Chondrocyte (in vitro differentiated cells): ENCODE measurements at places on chromosomes 12 and 14. TPM values are rescaled to one million over a fixed set of nuclear protein-coding genes. Genes with fewer than 3 reads are reported as not detected.

DNAH10 gene
- 0.46 to 1.2 TPM (median 0.95 TPM) in 3 replicates for total RNA-seq

OR11H12 gene
- total RNA-seq = not detected in 3 replicates

PLD4 gene
- 0.07 to 0.10 TPM in 2 of 3 replicates, not detected in the other for total RNA-seq

TMBIM6 gene
- total RNA-seq = 321 to 344 TPM (median 335 TPM) in 3 replicates

ASCL1 gene
- not detected in 3 replicates for total RNA-seq

IRF9 gene
- total RNA-seq = 28.9 to 38.4 TPM (median 37.8 TPM) in 3 replicates

SMOC1 gene
- 0.41 to 1.7 TPM (median 1.1 TPM) in 3 replicates for total RNA-seq

RNF212B gene
- total RNA-seq = not detected in 3 replicates

P2RX2 gene
- total RNA-seq = not detected in 3 replicates

SOAT2 gene
- total RNA-seq = not detected in 3 replicates

ERBB3 gene
- total RNA-seq = 0.52 to 1.7 TPM (median 1.4 TPM) in 3 replicates

PPP1R1A gene
- not detected in 3 replicates for total RNA-seq

IRAK3 gene
- 0.97 to 2.0 TPM (median 1.9 TPM) in 3 replicates for total RNA-seq

GRCh38 chr14:49206828-49207227, 379.4 kb downstream of the RPS29 start:
- DNase-seq = no peak

GRCh38 chr12:14782756-14783155, 20.5 kb downstream of the WBP11 start:
- no peak for DNase-seq

- no peak for DNase-seq
Measured at GRCh38 chr14:56378046-56378445, 201.6 kb upstream of the TMEM260 start.

DNA sequence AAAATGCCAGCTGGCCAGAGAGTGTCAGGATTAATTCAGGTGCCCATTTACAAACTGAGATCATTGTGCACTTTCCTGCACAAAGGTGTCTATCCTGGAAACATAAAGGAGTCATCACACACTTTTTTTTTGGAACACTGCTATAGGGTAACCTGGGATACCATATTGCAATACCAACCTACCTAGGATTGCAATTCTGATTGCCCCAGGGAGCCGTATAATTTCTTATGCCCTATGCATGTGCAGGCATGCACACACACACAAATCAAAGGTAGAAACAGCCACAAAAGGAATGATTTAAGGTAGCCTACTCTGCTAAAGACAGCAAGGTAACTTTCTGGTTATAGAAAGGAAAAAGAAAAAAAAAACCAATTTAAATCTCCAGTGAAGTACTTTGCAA, 285.3 kb upstream of the KITLG start:
- no peak for DNase-seq

DNA sequence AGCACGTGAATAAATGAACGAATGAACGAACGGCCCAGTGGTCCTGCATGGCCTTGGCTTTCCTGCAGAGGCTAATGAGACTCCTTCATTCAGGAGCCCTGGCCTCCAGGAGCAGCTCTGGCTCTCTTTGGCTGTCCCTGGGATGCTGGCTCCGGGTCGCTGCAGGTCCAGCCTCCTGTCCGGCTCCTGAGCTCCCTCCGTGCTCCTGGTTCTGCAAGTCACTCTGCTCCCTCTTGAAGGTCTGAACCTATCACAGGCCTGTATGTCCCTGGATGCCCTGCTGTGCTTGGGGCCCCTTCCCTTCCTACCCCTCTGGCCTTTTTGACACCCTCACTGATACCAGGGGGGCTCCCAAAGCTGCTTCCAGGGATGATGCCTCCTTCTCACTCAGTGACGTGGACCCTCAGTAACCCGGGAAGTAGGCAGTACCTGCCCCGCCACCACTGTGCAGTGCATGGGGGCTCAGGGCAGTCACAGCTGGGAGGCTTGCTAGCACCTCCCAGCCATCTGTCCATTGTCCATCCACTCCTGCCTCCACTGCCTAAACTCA, 133.7 kb upstream of the C14orf180 start:
- DNase-seq = no peak

GRCh38 chr12:93223440-93224426, 154.0 kb upstream of the NUDT4 start:
- DNase-seq = no peak

- DNase-seq = no peak
Measured at GRCh38 chr14:68824517-68825347, 31.9 kb upstream of the ZFP36L1 start.

DNA sequence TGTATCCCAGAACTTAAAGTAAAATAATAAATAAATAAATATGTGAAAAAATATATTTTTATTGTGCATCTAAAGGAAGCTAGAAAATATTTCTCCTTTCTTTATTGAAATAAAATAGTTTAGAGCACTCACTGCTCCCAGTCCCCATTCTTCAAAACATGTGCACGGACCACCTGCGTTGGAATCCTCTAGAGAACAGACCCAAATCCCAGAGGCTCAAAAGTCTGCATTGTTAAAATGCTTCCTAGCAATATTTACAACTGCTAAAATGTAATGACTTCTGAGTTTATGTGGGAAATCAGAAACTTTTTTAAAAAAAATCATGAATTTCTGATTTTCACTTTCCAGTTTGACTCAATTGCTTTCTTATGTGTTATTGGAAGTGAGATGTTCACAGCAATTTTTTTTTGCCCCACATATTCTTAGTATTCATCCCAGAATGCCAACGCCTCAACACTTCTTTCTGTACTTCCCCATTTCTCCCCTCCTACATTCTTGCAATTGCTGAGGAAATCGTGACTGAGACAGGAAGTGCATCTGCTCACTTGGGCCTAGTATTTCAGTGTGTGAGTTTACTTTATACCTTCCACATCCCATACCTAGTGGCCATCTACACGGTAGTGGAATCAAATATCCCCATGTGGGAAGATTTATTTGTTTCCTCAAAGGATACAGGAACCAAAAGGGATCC, 116.0 kb upstream of the FLRT2 start:
- no peak for DNase-seq

- DNase-seq = peak; percentile 62
Measured at GRCh38 chr12:132222096-132222807, 78.0 kb downstream of the NOC4L start.

DNA sequence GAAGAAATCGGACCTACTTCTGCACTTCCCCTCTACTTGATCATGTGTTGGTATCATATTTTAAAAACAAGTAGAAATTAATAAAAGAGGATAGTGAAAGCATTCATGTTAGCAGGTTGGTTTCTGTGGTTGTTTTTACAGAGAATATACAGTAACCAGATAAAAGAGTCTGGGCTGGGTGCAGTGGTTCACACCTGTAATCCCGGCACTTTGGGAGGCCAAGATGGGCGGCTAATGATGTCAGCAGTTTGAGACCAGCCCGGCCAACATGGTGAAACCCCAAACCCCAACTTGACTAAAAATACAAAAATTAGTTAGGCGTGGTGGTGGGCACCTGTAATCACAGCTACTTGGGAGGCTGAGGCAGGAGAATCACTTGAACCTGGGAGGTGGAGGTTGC, 55.9 kb downstream of the LRP6 start:
- no peak for DNase-seq

DNA sequence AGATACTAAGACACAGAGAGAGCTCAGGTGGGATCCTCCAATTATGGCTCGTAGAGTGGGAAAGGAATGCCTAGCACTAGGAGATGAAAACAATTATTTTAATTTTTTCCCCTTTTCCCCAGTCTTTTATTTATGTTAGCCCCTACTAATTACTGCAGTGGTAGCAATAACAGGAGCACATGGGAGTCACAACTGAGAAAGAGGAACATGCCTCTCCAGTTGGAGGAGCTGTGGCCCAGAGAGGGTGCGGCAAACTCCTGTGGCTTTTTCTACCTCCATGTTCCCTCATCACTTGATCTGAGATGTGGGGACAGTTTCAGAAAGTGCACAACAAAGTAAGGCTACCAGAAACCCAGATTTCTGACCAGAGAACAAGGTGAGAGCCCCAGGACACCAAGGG, 25.9 kb upstream of the POC1B start:
- no peak for DNase-seq

DNA sequence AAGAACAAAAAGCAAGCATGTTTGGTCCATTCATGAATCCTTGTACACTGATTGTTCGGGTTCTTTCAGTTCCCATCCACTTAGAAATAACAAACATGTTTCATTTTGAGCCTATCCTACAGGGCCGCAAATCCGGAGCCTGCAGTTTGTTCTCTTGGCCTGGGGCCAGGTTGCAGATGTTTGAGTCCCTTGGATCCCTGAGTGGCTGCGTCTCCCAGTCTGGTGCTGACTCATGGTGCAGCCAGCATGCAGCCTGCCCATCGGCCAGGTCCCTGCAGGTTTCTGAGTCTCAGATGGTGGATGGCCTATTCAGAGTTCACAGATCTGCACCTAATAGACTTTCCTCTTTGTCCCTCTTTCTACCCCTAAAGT, 1.9 kb upstream of the DYNC1H1 start:
- DNase-seq = no peak

DNA sequence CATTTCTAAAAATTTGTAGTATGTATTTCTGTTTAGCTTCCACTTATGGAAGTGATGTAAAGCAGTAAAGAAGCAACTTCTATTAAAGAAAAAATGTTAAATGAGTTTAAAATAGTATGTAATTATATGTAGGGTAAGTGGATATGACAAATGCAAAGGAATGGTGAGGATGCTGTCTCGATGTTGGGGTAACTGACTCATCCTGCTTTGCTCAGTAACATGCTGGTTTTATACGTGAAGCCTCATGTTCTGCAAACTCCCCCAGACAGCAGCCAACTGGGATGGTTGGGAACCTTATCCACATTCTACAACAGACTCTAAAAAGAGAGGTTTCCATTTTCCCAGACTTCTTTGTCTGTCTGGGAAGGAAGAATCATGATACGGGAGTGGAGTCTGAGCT, 1006.4 kb upstream of the TMEM132C start:
- DNase-seq = no peak

DNA sequence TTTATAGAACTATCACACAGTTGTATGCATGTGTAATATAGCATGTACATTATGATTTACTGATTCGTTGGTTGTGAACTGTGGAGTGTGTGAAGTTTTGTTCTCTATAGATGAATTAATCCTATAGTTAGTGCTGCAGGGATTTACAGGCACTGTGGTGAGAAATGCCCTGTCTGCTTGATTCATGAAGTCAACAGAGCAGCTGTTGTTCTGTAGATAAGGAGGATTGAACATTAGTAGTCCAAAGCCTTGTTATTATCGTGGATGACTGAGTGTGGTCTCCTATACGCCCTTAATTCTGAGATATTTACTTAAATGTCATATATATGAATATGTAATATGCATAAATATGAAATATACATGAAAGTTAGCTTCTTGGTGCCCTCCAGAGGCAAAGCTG, 98.3 kb downstream of the DNAH10 start:
- DNase-seq = no peak

DNA sequence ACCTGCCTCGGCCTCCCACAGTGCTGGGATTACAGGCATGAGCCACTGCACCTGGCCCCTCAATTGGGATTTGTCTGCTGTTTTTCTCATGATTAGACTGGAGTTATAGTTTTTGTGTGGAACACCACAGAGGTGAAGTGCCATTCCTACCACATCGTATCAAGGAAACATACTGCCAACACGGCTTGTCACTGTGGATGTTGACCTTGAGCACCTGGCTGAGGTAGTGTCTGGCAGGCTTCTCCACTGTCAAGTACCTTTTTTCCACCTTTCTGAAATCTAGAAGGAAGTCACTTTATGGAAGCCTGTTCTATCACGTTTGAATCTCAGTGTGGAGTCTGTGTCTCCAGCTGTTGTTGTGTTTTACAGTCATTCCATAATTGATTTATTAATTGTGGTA, 21.4 kb upstream of the SEL1L start:
- DNase-seq = no peak
